ENCODE measurements at places on chromosomes 3 and 15. TPM values are rescaled to one million over a fixed set of nuclear protein-coding genes. Genes with fewer than 3 reads are reported as not detected.

GRCh38 chr3:183698318-183698751, 738 bp downstream of the YEATS2 start:
- no peak for DNase-seq
- H3K4me3 ChIP-seq, result peak overlapping the region; percentile 93
- no peaks in the 10 kb centered on the region for H3K27me3 ChIP-seq

HDGFL3 gene
- 30.0 TPM for total RNA-seq

SUSD5 gene
- 1.1 TPM for total RNA-seq

- no peaks in the 10 kb centered on the region for H3K4me1 ChIP-seq
- H3K4me3 ChIP-seq, result no peak overlapping the region
- no peak for DNase-seq
- H3K27me3 ChIP-seq, result no peaks in the 10 kb centered on the region
- no peak overlapping the region for H3K27ac ChIP-seq
Observed at GRCh38 chr3:13150624-13151023, 77.4 kb upstream of the IQSEC1 start.

- H3K4me3 ChIP-seq, result no peak overlapping the region
- H3K27ac ChIP-seq, result no peak overlapping the region
- peaks cover 95% of the 10 kb centered on the region for H3K36me3 ChIP-seq
Observed at GRCh38 chr3:45978006-45978761, 17.4 kb downstream of the FYCO1 start.

GRCh38 chr15:80265021-80265420, 13.0 kb upstream of the CTXND1 start:
- no peak overlapping the region for H3K27ac ChIP-seq
- no peaks in the 10 kb centered on the region for H3K4me1 ChIP-seq
- no peak for DNase-seq
- no peaks in the 10 kb centered on the region for H3K36me3 ChIP-seq

DNA sequence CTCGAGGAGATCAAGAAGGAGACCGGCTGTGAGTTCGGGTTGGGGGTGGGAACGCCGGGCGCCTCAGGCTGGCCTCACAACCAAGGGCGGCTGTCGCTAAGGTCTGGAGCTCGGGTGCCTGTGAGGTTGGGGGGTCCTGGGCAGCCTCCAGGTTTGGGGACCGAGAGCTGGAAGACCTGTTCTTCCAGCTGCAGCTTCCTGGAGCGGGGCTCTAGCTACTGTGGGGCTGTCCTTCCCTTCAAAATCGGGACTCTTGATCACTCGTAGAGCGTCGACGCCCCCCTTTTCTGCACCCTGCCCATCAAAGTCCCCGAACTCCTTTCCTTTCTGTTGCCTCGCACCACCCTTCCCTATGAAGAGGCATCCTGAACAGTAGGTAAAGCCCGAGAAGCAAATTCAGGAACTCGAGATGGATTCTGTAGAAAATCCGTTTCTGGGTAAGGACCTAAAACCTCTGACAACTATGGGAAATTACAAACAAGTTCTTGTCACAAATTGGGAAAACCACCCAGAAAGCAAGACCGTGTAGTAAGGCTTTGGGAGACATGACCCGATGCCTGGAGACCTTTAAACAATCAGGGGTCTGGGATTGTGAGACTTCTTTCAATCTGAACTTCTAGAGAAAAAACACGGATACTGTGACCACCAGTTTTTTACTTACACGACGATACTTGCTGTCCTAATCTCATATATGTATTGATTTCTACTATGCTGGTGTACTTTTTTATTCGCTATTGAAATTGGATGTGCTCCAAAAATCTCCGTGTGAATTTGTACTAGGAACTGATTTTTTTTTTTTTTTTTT, 556 bp downstream of the CHP1 start:
- no peaks in the 10 kb centered on the region for H3K4me1 ChIP-seq
- DNase-seq, result no peak
- no peaks in the 10 kb centered on the region for H3K36me3 ChIP-seq
- H3K4me3 ChIP-seq, result peak overlapping the region; percentile 94
